ENCODE measurements at places on chromosomes 7 and 10.

- no peak overlapping the region for H3K27ac ChIP-seq
- H3K27me3 ChIP-seq = no peaks in the 10 kb centered on the region
- no peaks in the 10 kb centered on the region for H3K4me1 ChIP-seq
- no peak for DNase-seq
Measured at GRCh38 chr10:121134711-121135110, 283.5 kb downstream of the WDR11 start.

DNA sequence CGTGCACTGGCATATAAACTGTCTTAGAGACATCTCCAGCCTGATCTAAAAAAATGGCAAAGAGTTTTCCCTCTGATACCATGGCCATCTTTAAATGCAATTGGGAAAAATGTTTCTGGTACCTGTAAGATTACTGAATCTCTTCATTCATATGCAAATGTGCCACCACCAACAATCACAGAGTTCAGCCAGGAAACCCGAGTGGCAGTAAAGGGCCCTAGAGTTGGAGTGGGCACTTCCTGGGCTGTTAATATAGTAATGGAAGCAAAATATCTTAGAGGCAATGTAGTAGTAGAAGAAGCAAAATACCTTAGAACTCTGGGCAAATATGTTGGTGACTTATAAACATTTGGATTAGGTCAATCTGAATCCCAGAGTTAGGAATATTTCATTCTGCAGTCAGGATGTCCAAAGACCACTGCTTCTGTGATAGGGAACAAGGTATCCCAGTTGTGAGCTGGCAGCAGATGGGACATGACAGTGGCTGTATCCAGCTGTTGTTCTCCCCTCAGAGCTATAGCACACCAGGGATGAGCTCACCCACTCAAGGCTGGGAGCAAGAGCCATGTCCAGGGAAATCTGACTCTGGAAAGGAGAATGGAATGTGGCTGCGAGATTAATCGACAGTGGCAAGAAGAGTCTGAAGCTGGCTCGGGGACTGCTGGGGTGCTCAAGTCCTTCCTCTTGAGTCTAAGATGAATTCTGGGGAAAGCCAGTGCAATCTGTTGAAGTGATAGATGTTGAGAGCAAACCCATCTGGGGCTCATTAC lies 332.1 kb downstream of the PHTF2 start:
- no peak overlapping the region for H3K27ac ChIP-seq
- H3K36me3 ChIP-seq = no peaks in the 10 kb centered on the region
- no peaks in the 10 kb centered on the region for H3K27me3 ChIP-seq

- no peak overlapping the region for H3K4me3 ChIP-seq
- H3K36me3 ChIP-seq = no peaks in the 10 kb centered on the region
- H3K4me1 ChIP-seq = no peaks in the 10 kb centered on the region
- no peak for DNase-seq
- H3K27ac ChIP-seq = no peak overlapping the region
Measured at GRCh38 chr7:45957721-45958120, 36.6 kb upstream of the IGFBP3 start.

DNA sequence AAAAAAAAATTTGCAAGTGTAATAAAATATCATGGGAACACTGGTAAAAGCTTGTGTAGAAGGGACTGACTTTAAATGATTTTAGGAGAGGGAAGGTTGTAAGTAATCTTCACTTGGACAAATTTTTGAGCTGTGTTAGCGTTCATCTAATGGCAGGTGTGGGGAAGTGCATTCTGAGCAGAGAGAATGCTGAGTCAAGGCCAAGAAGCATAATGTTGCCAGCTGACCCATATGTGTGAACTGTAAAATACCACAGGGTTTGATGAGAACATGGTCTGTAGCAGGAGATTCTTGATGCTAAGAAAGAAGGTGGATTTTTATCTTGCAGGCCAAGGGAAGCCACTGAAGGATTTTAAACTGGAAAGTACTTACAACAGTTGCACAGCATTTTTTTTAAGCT lies 98.2 kb upstream of the ZNF32 start:
- peaks cover 9% of the 10 kb centered on the region for H3K27me3 ChIP-seq
- no peaks in the 10 kb centered on the region for H3K36me3 ChIP-seq
- no peak overlapping the region for H3K4me3 ChIP-seq
- no peak overlapping the region for H3K27ac ChIP-seq
- H3K4me1 ChIP-seq = no peaks in the 10 kb centered on the region

Measured in activated T-cell treated with anti-CD3 and anti-CD28 coated beads, Interleukin-2, amount 50 U/mL, for 72 hours (primary cell).